Right ventricle myocardium inferior (tissue), 1 donor: ENCODE measurements at places on chromosomes 1 and 21. TPM values are rescaled to one million over a fixed set of nuclear protein-coding genes. Genes with fewer than 3 reads are reported as not detected.

TMEM200B gene
- total RNA-seq = 2.1 TPM

AKNAD1 gene
- not detected for total RNA-seq

PPFIA4 gene
- 22.2 TPM for total RNA-seq

SLC16A4 gene
- 2.6 TPM for total RNA-seq

- peak; percentile 41 for DNase-seq
These were observed 649.7 kb downstream of the PLPP3 start for GRCh38 chr1:55929652-55930051.

GRCh38 chr1:80961464-80962190 is 839.1 kb upstream of the ADGRL2 start:
- DNase-seq = peak; percentile 28

DNA sequence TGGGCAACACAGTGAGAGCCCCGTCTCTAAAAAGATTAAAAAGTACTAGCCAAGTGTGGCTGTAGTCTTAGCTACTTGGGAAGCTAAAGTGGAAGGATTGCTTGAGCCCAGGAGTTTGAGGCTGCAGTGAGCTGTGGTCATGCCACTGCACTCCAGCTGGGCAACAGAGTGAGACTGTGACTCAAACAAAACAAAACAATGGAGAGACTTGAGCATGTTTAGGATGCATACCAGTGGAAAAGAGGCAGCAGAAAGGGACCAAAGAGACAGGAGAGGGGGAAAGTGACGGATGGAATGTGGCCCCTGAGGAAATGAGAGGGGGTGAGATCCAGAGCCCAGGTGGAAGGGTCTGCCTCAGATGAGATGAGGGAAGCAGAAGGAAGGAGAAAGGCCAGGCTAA is 358.9 kb downstream of the RPS6KC1 start:
- no peak for DNase-seq

DNA sequence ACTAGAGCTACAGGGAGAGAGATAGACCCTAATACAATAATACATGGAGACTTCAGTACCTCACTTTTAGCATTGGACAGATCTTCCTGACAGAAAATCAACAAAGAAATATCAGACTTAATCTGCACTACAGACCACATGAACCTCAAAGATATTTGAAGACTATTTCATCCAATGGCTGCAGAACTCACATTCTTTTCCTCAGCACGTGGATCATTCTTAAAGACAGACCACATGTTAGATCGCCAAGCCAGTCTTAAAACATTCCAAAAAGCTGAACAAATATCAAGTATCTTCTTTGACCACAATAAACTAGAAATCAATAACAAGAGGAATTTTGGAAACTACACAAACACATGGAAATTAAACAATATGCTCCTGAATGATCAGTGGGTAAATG is 576.0 kb downstream of the KIF26B start:
- no peak for DNase-seq

GRCh38 chr1:235468970-235469369 is 35.3 kb downstream of the B3GALNT2 start:
- no peak for DNase-seq

DNA sequence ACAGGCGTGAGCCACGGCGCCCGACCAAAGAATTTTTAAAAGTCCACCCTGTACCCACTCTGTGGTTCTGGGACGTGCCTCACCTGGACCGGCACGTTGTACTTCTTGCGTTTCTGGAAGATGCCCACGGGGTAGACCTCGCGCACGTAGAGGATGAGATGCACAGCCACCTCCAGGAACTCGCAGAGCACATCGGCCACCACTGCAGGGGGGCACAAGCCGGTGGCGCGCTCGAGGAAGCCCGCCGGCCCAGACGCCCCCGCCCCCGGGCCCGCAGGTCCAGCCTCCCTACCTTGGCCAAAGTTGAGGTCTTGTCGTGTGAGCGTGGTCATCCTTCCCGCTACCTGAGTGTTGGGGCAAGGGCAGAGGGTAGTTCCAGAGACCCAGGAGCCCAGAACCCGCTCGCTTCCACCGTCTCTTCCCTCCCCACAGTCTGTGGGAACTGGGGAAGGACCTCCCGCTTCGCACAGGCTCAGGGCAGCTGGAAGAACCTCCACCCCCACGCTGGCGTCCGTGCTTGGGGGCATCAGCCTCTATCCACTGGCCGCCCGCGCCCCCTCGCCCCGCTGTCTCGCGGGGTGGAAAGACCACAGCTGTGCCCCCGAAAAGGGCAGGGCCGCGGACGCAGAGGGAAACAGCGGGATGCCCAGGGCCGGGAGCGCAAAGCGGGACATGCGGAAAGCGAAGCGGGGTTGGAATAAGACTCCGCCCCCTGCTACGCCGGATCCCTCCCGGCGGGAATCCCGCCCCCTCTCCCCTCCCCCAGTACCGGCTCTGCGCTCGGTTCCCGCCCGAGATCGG is 478 bp downstream of the MAD2L2 start:
- no peak for DNase-seq

DNA sequence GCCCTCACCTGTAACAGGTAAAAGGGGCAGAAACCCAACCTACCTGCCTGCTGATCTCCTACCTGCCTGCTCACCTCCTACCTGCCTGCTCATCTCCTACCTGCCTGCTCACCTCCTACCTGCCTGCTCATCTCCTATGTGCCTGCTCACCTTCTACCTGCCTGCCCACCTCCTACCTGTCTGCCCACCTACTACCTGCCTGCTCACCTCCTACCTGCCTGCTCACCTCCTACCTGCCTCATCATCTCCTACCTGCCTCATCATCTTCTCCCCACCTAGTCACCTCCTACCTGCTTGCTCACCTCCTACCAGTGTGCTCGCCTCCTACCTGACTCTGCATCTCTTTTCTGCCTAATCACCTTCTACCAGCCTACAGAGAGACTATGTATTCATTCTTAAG is 452.9 kb downstream of the MATN1 start:
- DNase-seq = no peak
